ENCODE measurements at places on chromosomes 2 and 18. TPM values are rescaled to one million over a fixed set of nuclear protein-coding genes. Genes with fewer than 3 reads are reported as not detected.
A peak's percentile ranks its signal among the peaks of the same experiment; 100 is the strongest.

DNA sequence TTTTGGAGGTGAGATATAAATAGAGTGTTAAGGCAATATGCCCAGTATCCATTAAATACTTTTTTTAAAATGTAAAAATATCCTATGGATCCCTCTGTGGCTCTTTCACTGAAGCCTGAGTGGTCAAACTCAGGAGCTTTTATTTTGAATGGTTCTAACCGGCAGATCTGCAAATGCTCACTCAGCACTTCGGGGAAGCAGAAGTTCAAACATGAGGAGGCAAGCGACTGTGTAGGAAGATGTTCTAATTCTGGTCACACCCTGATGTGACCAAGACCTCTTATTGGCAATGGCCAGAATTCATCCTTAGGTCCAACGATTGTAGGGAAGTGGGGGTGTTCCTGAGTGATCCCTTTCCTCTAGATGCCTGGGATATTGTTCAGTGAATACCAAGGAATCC, 168.8 kb downstream of the CDCA7 start:
- no peaks in the 10 kb centered on the region for H3K4me1 ChIP-seq
- DNase-seq: no peak
- no peak overlapping the region for H3K4me3 ChIP-seq
- no peaks in the 10 kb centered on the region for H3K36me3 ChIP-seq
- no peak overlapping the region for H3K27ac ChIP-seq

DNA sequence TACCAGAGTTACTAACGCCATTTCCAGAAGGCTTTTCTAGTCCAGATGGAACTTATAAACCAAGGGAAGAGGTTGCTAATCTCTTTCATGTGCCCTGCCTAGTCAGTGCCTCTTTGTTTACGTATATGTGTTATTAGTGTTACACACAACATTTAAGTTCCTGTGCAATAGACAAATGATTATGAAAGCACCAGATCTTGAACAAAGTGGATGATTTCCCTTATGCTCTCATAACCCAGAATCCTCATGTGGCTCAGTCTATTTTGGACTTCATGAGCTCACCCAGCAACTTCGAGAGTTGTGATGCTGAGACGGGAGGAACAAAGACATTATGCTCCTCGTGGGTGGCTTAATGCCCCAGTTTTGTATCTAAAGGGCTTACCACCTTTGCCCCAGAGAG, 214.4 kb upstream of the SP5 start:
- no peaks in the 10 kb centered on the region for H3K4me1 ChIP-seq
- H3K36me3 ChIP-seq: no peaks in the 10 kb centered on the region
- no peak overlapping the region for H3K27ac ChIP-seq
- DNase-seq: no peak
- H3K4me3 ChIP-seq: no peak overlapping the region

GRCh38 chr2:85886590-85886989, 2.2 kb downstream of the ST3GAL5 start:
- no peak for DNase-seq
- peak overlapping the region; percentile 77 for H3K4me3 ChIP-seq
- no peaks in the 10 kb centered on the region for H3K27me3 ChIP-seq
- H3K27ac ChIP-seq: peak overlapping the region; percentile 93

GRCh38 chr18:2417861-2418610, 153.3 kb downstream of the METTL4 start:
- no peak for DNase-seq
- H3K27ac ChIP-seq: no peak overlapping the region
- no peaks in the 10 kb centered on the region for H3K36me3 ChIP-seq

- no peak overlapping the region for H3K27ac ChIP-seq
- no peaks in the 10 kb centered on the region for H3K27me3 ChIP-seq
- no peaks in the 10 kb centered on the region for H3K4me1 ChIP-seq
- DNase-seq: no peak
Observed at GRCh38 chr18:7684966-7685365, 117.8 kb downstream of the PTPRM start.

DNA sequence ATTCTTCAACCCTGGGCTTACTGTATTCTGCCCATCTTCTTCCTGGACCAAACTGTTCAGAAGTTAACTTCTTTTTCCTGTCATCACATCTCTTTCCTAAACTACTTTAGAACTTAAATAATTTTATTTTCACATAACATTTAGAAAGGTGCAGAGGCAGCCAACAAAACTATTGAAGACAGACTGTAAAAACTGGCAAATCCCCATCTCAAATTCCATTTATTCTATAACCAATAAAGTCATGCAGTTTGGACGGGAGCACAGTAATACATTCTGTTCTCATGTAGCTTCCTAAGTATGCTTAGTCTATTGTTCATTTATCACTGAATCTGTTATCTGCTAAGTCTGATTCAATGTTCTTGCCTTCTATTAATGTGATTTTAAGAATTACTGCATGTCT, 99.1 kb downstream of the SMAD2 start:
- H3K27ac ChIP-seq: no peak overlapping the region
- H3K27me3 ChIP-seq: no peaks in the 10 kb centered on the region
- no peak for DNase-seq
- no peaks in the 10 kb centered on the region for H3K4me1 ChIP-seq
- H3K4me3 ChIP-seq: no peak overlapping the region
- no peaks in the 10 kb centered on the region for H3K36me3 ChIP-seq

DNA sequence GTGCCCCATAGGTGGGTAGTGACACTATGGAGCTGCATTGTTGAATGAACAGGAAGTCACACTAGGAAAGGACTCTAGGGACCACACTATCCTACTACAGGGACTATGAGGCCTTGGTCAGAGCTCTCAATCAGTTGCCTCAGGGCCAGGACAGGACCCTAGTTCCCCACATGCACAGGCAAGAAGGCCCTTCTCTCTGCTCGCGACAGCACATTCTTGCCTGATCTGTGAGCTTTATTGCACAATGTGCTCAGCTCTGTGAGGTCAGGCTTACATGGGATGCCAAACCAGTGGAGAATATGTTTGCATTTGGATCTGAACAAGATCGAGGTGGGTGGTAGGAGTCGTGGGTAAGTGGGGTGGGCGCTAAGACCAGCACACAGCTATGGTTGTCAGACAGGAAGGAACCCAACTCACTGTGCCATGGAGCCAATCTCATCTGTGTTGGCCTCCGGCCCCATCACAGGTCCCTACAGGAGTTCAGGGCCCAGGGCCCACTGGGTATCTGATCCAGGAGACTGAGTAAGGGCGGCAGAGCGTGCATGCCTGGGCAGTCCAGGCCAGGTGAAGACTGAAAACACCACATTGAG, 8.0 kb downstream of the PCARE start:
- no peak overlapping the region for H3K4me3 ChIP-seq
- no peaks in the 10 kb centered on the region for H3K4me1 ChIP-seq
- H3K27ac ChIP-seq: no peak overlapping the region
- no peaks in the 10 kb centered on the region for H3K27me3 ChIP-seq
- DNase-seq: no peak

Gene ADD2
- 1.8 TPM for polyA plus RNA-seq

GRCh38 chr18:74196220-74197119, 48.1 kb downstream of the TIMM21 start:
- DNase-seq: no peak
- no peaks in the 10 kb centered on the region for H3K4me1 ChIP-seq
- peak overlapping the region; percentile 63 for H3K27ac ChIP-seq

- no peak overlapping the region for H3K4me3 ChIP-seq
- no peak overlapping the region for H3K27ac ChIP-seq
- DNase-seq: no peak
Observed at GRCh38 chr2:113705982-113706523, 50.4 kb downstream of the SLC35F5 start.

Gene PLGLB2
- 0.18 TPM for polyA plus RNA-seq

- H3K27me3 ChIP-seq: no peaks in the 10 kb centered on the region
- H3K4me1 ChIP-seq: no peaks in the 10 kb centered on the region
- no peaks in the 10 kb centered on the region for H3K36me3 ChIP-seq
- H3K4me3 ChIP-seq: no peak overlapping the region
- H3K27ac ChIP-seq: no peak overlapping the region
Observed at GRCh38 chr2:85525567-85525966, 13.4 kb upstream of the MAT2A start.

GRCh38 chr18:26802330-26803200, 62.9 kb downstream of the AQP4 start:
- H3K36me3 ChIP-seq: no peaks in the 10 kb centered on the region
- no peak for DNase-seq
- no peak overlapping the region for H3K27ac ChIP-seq

Gene SRD5A2
- polyA plus RNA-seq: not detected

Gene TMEFF2
- polyA plus RNA-seq: not detected

DNA sequence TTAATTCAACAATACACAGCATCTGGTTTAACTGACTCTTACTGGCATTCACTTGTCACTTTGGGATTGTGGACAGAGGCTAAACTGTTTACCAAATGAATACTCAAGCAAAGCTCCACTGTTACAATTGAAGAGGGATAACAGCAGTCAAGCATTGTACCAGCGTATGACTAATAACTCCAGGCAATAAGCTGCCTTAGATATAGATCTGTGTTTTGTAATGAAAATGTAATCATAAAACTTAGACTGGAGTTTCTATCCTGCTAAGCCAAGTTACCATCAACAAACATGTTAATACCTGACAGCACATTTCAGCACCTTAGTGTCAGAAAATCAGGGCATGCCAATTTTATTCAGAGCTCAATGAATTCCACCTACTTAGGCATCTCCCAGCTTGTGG, 889.5 kb downstream of the EPHA4 start:
- no peak overlapping the region for H3K27ac ChIP-seq
- no peaks in the 10 kb centered on the region for H3K36me3 ChIP-seq
- no peak for DNase-seq
- H3K27me3 ChIP-seq: no peaks in the 10 kb centered on the region
- H3K4me1 ChIP-seq: no peaks in the 10 kb centered on the region
- H3K4me3 ChIP-seq: no peak overlapping the region

GRCh38 chr2:223612501-223612900, 10.3 kb upstream of the SCG2 start:
- no peaks in the 10 kb centered on the region for H3K27me3 ChIP-seq
- H3K4me3 ChIP-seq: no peak overlapping the region
- H3K36me3 ChIP-seq: no peaks in the 10 kb centered on the region

DNA sequence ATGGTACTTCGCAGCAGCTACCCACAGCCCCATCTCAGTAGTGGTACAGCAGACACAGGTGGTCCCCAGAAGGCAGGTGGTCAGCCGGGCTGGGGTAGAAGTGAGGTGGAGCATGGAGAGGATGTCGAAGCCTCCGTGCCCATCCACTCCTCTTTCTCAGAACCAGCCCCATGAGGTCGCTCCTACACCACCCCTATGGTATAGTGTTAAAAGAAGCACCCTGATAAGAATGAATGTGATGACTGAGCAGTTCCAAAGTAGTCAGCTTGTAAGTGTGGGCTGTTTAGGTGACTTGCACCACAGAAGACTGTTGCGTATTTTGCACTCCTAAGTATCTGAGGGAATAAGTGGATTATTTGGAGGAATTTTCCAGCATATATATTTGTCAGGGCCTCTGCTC, 111.3 kb downstream of the WDSUB1 start:
- no peak overlapping the region for H3K27ac ChIP-seq
- no peaks in the 10 kb centered on the region for H3K36me3 ChIP-seq
- DNase-seq: no peak
- no peaks in the 10 kb centered on the region for H3K27me3 ChIP-seq

Gene CCBE1
- polyA plus RNA-seq: not detected

GRCh38 chr2:69601179-69601612, 42.3 kb downstream of the AAK1 start:
- H3K27ac ChIP-seq: peak overlapping the region; percentile 47
- peaks cover 42% of the 10 kb centered on the region for H3K4me1 ChIP-seq

GRCh38 chr2:207202645-207203044, 36.9 kb upstream of the KLF7 start:
- no peak overlapping the region for H3K4me3 ChIP-seq
- no peaks in the 10 kb centered on the region for H3K4me1 ChIP-seq
- no peaks in the 10 kb centered on the region for H3K36me3 ChIP-seq
- H3K27me3 ChIP-seq: no peaks in the 10 kb centered on the region
- DNase-seq: no peak
- H3K27ac ChIP-seq: no peak overlapping the region

DNA sequence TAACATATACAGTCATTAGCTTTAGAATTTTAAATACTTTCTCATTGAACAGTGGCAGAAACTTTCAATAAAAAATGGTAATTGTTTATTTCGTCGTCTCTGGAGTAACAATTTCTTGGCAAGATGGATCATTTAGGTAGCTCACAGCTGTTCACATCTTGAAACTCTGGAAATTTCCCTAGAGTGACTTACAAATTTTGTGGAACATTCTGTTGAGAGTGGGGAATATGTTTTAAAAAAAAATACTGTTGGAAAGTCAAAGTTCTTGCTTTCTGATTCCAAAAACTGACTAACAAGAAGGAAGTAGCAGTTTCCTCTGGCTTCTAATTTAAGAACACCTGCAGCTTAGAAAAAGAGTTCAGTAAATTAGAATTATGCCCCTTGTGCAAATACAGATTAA, 11.2 kb upstream of the CALCRL start:
- no peaks in the 10 kb centered on the region for H3K36me3 ChIP-seq
- H3K27ac ChIP-seq: no peak overlapping the region
- no peaks in the 10 kb centered on the region for H3K4me1 ChIP-seq
- H3K4me3 ChIP-seq: no peak overlapping the region
- H3K27me3 ChIP-seq: no peaks in the 10 kb centered on the region

GRCh38 chr2:17879137-17879912, 858 bp downstream of the KCNS3 start:
- H3K4me1 ChIP-seq: no peaks in the 10 kb centered on the region
- H3K4me3 ChIP-seq: no peak overlapping the region
- H3K27ac ChIP-seq: no peak overlapping the region
- no peaks in the 10 kb centered on the region for H3K36me3 ChIP-seq
- DNase-seq: no peak

Gene MYO3B
- polyA plus RNA-seq: not detected

DNA sequence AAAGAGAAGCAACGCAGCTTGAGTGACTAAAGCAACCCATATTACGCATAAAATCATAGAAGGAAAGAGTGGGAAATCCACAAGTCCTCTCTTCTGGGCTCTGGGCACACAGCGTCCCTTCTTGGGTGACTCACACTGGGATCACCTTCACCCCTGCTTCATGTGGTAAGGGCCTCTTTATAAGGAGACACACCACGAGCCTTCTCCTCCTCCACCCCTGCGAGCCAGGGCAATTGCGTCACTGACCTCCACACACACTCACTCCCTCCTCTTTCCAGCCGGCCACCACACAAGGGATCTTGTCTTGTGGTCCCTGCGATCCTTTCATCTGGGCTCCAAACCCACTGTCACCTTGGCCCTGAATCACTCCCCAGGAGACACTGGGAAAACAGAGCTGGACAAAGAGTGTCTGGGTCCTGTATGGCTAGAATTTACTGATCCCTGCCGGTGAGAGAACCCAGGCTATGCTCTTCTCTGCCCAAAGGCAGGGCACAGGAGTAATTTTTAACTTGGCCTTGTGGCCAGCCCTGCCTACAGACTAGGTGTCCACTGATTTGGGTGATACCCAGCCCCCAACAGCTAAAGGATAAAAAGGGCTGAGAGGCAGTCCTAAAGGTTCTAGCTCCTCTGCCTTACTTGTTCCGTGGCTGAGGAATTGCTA, 35.3 kb downstream of the NHEJ1 start:
- no peak for DNase-seq

Gene NR4A2
- 2.5 TPM for polyA plus RNA-seq

GRCh38 chr2:219782737-219783348, 155.4 kb downstream of the SLC4A3 start:
- no peak overlapping the region for H3K27ac ChIP-seq
- H3K4me3 ChIP-seq: no peak overlapping the region
- no peaks in the 10 kb centered on the region for H3K36me3 ChIP-seq

GRCh38 chr2:86622519-86623042, 1.1 kb downstream of the RNF103 start:
- no peaks in the 10 kb centered on the region for H3K27me3 ChIP-seq
- H3K27ac ChIP-seq: peak overlapping the region; percentile 97
- DNase-seq: peak; percentile 22
- peaks cover 5% of the 10 kb centered on the region for H3K36me3 ChIP-seq

Gene IL1B
- polyA plus RNA-seq: not detected
